ENCODE measurements at places on chromosomes 16 and 17. TPM values are rescaled to one million over a fixed set of nuclear protein-coding genes. Genes with fewer than 3 reads are reported as not detected.

DNA sequence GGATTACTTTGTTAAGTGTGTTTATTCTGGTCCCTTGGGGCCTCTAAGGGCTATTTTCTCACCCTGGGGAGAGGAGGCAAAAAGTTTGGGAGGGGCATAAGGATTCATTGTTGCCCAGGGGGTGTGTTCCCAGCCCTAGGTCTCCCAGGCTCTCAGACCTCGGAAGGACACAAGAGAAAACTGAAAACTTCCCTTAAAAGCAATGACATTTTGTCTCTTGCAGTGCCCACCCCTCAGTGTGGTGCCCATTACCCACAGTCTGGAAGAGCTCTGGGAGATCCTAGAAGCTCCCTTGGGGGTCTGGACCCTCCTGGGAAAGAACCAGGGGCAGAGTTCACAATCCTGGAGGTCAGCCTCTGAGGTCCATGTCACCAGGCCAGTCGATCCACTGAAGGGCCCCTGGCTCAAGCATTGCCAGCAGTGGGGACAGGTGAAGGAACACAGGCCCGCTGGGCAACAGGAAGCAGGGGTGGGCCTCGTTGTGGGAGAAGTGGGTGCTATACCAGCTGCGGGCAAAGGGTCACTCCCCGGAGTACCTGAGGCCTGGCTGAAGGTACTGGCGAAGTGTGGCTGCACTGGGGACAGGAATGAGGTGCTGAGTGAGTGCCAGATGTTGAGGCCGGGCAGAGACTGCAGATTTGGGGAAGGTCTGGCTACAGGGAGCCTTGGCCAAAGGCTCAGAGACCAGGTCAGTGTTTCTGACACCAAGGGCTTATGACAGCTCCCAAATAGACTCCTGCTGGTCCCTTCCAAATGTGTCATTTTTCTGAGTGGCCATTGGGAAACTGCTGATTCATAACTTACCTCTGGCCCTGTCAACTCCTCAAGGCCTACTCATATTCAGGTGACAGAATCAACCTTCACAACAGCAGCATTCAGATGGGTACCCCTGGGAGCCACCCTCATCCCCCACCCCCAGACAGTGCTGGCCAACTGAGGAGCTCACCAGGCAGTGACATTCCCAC lies 4.6 kb upstream of the ZNF747 start:
- no peaks in the 10 kb centered on the region for H3K36me3 ChIP-seq
- DNase-seq = no peak
- H3K4me1 ChIP-seq = peaks cover 7% of the 10 kb centered on the region
- H3K4me3 ChIP-seq = no peak overlapping the region

- no peak for DNase-seq
- H3K4me3 ChIP-seq = peak overlapping the region; percentile 57
- H3K4me1 ChIP-seq = no peaks in the 10 kb centered on the region
- H3K27ac ChIP-seq = no peak overlapping the region
- no peaks in the 10 kb centered on the region for H3K36me3 ChIP-seq
- no peaks in the 10 kb centered on the region for H3K27me3 ChIP-seq
These were observed 968 bp downstream of the CEP112 start for GRCh38 chr17:66190738-66191592.

GRCh38 chr17:53724726-53725125 lies 98.0 kb upstream of the KIF2B start:
- H3K4me3 ChIP-seq = no peak overlapping the region
- no peak for DNase-seq
- H3K36me3 ChIP-seq = no peaks in the 10 kb centered on the region
- H3K4me1 ChIP-seq = no peaks in the 10 kb centered on the region
- no peaks in the 10 kb centered on the region for H3K27me3 ChIP-seq

DNA sequence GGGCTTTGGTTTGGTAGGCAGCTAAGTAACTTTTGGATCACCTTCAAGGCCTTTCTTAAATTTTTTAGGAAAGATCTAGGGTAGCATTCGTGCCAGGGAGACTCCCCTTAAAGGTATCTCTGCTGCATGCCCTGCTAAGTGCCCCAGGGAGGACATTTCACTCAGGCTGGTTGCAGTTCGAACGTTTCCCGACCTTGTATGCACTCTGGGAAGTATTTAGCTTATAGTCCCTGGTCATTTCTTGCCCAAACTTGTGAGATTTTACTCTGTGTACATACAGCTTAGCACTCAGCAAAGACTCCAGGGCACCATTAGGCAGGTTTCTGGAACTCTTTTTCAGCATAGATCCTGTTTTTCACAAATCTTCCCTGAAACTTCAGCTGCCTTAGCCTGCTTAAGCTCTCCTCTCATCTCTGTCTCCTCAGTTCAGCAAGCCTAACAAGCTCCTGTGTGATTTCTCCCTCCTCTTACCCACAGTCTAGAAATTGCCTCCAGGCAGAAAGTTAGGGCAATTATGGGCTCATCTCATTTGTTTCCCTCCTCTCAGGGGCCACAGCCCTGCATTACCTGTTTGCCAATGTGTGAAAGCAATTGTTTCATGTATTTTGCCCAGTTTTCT lies 84.6 kb downstream of the MRTFB start:
- H3K27me3 ChIP-seq = no peaks in the 10 kb centered on the region
- H3K36me3 ChIP-seq = no peaks in the 10 kb centered on the region
- H3K27ac ChIP-seq = no peak overlapping the region
- H3K4me1 ChIP-seq = no peaks in the 10 kb centered on the region
- no peak for DNase-seq
- no peak overlapping the region for H3K4me3 ChIP-seq

- no peaks in the 10 kb centered on the region for H3K27me3 ChIP-seq
- no peak overlapping the region for H3K4me3 ChIP-seq
- H3K4me1 ChIP-seq = peaks cover 21% of the 10 kb centered on the region
- H3K27ac ChIP-seq = no peak overlapping the region
- no peaks in the 10 kb centered on the region for H3K36me3 ChIP-seq
- no peak for DNase-seq
These were observed 17.2 kb upstream of the NSMCE1 start for GRCh38 chr16:27285676-27286196.

GRCh38 chr17:47239619-47239966 lies 14.0 kb upstream of the ITGB3 start:
- H3K36me3 ChIP-seq = no peaks in the 10 kb centered on the region
- no peaks in the 10 kb centered on the region for H3K27me3 ChIP-seq
- H3K4me3 ChIP-seq = no peak overlapping the region
- DNase-seq = no peak
- H3K4me1 ChIP-seq = peaks cover 3% of the 10 kb centered on the region

GRCh38 chr16:74759564-74759963 lies 15.1 kb downstream of the FA2H start:
- H3K27ac ChIP-seq = no peak overlapping the region
- no peak for DNase-seq
- H3K36me3 ChIP-seq = no peaks in the 10 kb centered on the region
- no peaks in the 10 kb centered on the region for H3K4me1 ChIP-seq
- no peak overlapping the region for H3K4me3 ChIP-seq

DNA sequence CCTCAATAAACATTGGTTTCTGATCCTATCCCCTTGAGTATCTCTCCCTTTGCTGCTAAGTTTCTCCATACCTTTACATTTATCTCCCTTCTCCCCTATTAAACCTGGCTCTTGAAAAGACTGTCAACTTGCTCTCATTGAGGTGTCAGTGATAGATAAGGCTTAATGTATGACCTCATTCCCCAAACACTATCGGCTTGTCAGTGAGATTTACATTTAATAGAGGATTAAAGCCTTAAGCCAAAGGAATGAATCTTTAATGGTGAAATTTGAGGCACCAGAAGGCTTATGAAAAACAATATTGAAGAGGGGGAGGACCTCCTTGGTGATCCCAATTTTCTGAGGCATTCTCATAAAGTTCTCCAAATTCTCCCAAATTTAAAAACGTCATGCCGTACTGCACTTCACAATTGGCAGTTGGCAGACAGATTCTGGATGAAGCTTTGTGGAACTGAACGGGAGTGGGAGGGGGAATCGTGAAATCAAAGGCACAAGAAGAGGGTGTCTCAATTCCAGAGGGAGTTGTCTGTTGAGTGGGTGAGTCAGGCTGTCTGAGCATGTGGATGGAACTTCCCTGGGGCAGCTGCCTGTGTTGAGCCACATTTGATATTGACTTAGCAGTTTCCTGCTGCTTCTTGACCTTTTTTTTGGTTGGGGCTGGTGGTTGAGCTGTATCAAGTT lies 478.8 kb downstream of the NPIPA7 start:
- H3K27ac ChIP-seq = no peak overlapping the region
- no peak overlapping the region for H3K4me3 ChIP-seq
- DNase-seq = no peak
- H3K36me3 ChIP-seq = no peaks in the 10 kb centered on the region

DNA sequence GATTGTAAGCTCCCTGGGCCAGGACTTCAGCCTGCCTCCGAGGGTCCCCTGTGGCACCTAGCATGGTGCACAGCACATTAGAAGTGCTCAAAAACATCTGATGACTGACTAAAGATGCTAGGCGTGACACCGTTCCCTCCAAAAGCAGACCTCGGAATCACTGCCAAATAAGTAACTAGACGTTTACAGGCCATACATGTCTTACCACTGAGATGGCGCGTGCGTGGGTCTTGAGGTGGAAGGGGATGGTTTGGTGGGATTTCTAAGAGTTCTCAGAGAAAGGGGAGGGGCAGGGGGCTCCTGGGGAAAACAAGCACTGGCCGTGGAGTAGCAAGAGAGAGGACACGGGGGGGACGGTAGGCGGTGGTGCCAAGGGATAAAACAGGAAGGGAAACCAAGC lies 12.4 kb downstream of the MPO start:
- H3K36me3 ChIP-seq = no peaks in the 10 kb centered on the region
- H3K4me1 ChIP-seq = no peaks in the 10 kb centered on the region
- H3K27me3 ChIP-seq = peaks cover 59% of the 10 kb centered on the region
- no peak overlapping the region for H3K4me3 ChIP-seq
- no peak overlapping the region for H3K27ac ChIP-seq

DNA sequence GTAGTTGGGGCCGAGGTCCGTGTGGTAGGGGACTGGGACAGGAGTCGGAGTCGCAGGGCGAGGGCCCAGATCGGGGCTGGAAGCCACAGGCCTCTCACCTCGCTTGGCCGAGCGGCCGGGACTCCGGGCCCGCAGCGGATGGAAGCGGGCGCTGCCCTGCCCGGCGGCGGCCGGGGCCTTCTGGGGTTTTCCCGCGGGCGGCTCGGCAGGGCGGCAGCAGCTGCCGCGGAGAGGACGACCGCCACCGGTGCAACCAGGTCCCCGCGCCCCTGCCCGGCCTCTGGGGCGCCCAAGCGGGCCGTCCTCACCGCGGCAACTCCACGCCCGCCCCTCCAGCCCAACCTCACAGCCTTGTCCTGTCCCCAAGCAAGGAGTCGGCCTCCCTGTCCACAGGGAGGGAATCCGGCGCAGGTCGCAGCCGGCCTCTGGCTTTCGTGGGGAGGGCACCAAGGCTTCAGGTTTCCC lies 15.6 kb upstream of the UTP6 start:
- DNase-seq = no peak
- H3K4me1 ChIP-seq = peaks cover 3% of the 10 kb centered on the region
- H3K36me3 ChIP-seq = no peaks in the 10 kb centered on the region
- peaks cover 33% of the 10 kb centered on the region for H3K27me3 ChIP-seq

GRCh38 chr16:79593074-79593531 lies 7.4 kb downstream of the MAF start:
- no peak overlapping the region for H3K4me3 ChIP-seq
- peak overlapping the region; percentile 44 for H3K27ac ChIP-seq
- no peak for DNase-seq

DNA sequence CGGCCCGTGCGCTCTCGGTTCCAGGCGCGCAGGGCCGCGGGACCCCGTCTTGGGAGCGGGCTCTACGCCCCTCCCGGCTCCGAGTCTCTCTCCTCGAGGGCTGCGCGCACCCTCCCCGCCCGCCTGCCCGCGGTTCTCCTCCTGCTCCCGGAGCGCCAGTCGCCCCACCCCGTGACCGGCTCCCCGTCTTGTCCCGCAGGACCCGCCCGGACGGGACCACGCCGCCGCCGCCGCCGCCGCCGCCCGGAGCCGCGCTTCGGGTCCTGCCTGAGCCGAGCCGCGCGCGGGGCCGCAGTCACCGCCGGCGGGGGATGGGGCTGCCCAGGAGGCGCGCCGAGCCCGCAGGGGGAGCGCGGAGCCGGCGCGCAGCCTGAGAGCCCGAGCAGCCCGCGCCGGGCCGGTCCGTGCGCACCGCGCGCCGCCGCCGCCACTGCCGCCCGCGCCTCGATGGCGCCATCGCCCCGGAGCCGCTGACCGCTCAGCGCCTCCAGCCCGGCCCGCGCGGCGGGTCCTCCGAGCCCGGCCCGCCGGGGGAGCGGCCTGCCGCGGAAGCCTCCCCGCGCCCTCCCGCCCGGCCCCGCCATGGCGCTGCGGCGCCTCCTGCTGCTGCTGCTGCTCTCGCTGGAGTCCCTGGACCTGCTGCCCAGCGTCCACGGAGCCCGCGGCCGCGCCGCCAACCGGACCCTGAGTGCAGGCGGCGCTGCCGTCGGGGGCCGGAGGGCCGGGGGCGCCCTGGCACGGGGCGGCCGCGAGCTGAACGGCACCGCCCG lies at the start of gene SHISA6:
Gene SHISA6 (plus strand): TSS at position 373 of the 770 bp plus-strand sequence.
- no peak for DNase-seq
- H3K36me3 ChIP-seq = no peaks in the 10 kb centered on the region
- peaks cover 31% of the 10 kb centered on the region for H3K27me3 ChIP-seq
- H3K4me1 ChIP-seq = no peaks in the 10 kb centered on the region
- no peak within 1 kb of the TSS for H3K4me3 ChIP-seq

DNA sequence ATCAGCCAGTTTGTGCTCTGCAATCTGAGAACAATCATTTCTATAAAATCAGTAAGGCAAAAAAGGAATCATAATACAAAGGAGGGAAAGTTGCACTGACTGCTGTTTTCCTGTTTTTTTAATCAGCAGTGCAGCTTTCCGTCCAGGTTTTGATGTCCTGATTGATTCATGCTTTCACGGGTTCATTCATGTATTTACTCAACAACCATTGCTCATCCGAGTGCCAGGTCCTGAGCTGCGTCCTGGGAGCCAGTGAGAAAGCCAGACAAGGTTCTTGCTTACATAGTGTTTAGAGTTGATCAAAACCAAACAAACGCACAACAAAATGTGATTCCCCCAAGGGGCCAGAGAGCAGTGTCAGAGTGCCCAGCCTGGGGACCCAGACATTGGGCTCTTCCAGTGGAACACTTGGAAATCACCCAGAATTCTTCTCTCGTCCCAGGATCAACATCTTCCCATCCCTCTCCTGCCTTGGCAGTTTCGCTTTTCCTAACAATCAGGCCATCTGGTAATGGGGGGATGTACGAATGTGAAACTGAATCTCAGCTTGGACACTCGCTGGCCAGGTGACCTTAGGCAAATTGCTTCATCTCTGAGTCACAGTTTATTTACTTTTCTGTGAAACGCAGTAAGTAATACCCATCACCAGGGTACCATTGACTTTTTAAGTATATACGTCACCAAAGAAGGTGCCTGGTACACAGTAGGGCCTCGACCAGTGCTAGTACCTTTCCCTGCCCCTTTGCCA lies 13.3 kb upstream of the C1QL1 start:
- no peak overlapping the region for H3K4me3 ChIP-seq
- H3K4me1 ChIP-seq = no peaks in the 10 kb centered on the region
- no peak for DNase-seq
- H3K36me3 ChIP-seq = no peaks in the 10 kb centered on the region
- H3K27me3 ChIP-seq = peaks cover 60% of the 10 kb centered on the region
- H3K27ac ChIP-seq = no peak overlapping the region

GRCh38 chr17:77686903-77687302 lies 271.6 kb upstream of the TNRC6C start:
- no peaks in the 10 kb centered on the region for H3K36me3 ChIP-seq
- peaks cover 21% of the 10 kb centered on the region for H3K27me3 ChIP-seq
- no peak for DNase-seq

- H3K4me3 ChIP-seq = no peak overlapping the region
- no peak for DNase-seq
- no peaks in the 10 kb centered on the region for H3K27me3 ChIP-seq
- peaks cover 2% of the 10 kb centered on the region for H3K4me1 ChIP-seq
- no peak overlapping the region for H3K27ac ChIP-seq
- peaks cover under 1% of the 10 kb centered on the region for H3K36me3 ChIP-seq
These were observed 9.3 kb downstream of the PDZD9 start for GRCh38 chr16:21991621-21992020.

Gene PRR15L
- not detected for total RNA-seq

Gene KCNJ12
- total RNA-seq = 0.09 TPM

Gene SOST
- total RNA-seq = not detected

Gene TP53TG3
- not detected for total RNA-seq

Gene LUC7L
- total RNA-seq = 170 TPM

Gene ASGR1
- total RNA-seq = 1.3 TPM

Gene KCNJ18
- total RNA-seq = not detected

Data from T-cell (primary cell).